ENCODE measurements at places on chromosomes 12 and 14. TPM values are rescaled to one million over a fixed set of nuclear protein-coding genes. Genes with fewer than 3 reads are reported as not detected.

- DNase-seq = no peak
Observed at GRCh38 chr14:23929136-23929535, 24.4 kb upstream of the DHRS4 start.

DNA sequence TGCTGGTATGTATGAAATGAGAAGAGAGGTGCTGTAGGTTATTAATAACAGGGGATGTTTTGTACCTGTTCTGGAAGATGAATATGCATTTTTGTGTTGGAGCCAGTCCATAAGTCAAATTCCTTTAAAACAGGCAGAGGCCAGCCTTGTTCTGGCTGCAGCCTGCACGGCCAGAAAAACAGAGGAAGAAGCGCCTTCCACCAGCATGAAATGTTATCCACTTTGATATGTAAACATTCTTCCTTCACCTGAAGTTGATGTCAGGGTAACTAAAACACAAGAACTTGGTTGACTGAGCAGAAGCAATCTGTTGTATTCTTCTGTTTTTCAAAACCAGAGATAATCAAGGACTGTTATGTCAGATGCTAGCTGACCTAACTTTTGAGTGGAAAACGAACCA lies 237.9 kb upstream of the PLEKHG7 start:
- no peak for DNase-seq

GRCh38 chr14:56310643-56311042 lies 192.4 kb downstream of the PELI2 start:
- DNase-seq = no peak

DNA sequence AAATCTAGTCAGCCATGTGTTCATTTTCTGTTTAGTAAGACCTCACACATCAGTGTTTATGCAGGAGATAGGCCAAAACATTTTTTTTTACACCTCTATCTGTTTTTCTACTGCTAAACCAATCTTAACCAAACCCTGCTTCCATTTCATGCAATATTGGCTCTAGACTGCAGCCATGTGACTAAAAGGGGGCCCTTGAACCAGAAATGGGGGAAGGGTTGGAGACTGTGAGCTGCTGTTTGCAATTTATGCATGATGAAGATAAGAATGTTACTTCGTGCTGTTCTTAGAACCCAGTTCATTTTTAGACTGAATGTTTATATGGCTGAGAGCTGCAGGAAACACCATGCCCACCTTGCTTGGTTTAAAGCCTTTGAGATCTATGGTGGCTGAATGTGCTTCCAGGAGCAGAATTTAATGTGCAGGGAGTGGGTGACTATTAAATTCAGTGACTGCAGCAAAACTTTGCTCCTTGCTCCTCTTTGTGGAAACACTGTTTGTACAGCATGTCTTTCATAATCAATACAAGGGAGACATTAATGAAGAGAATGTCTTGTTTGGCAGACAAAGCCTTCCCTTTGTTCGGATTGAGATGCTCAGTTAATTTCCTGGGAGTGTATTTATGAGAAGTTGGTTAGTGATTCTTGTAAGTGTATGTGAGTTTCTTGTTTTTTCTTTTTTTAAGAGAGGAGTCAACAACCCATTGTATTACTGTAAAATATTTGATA lies 53.6 kb downstream of the CHST11 start:
- DNase-seq = no peak

Gene PLCZ1
- not detected for total RNA-seq

- DNase-seq = no peak
Observed at GRCh38 chr12:121352682-121353018, 439 bp upstream of the ANAPC5 start.

Gene RPL10L
- total RNA-seq = not detected

DNA sequence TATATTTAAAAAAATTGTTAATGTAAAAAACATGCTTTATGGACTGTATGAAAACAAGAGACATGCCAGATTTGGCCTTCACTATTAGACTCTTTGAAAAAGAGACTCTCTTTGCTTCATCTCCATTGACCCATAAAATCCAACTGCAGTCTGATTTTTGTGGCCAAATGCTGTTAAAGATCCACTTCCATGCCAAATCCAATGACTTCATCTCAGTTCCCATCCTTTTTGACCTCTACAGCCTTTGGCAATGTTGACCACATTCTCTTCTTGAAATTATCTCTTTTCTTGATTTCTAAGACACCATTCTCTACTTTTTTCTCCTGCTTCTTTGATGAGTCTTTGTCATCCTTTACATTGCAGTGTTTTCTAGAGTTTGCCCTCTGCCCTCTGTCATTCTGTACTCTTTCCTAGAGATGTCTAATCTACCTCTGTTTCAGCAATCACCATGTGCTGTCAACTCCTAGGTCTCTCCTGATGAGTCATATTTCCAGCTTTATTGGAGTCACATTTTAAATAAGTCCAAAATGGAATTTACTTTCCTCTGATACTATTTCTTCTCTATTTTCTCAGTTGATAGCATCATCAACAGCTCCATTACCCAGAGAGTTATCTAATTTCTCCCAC lies 2.4 kb downstream of the TMPRSS12 start:
- DNase-seq = no peak

DNA sequence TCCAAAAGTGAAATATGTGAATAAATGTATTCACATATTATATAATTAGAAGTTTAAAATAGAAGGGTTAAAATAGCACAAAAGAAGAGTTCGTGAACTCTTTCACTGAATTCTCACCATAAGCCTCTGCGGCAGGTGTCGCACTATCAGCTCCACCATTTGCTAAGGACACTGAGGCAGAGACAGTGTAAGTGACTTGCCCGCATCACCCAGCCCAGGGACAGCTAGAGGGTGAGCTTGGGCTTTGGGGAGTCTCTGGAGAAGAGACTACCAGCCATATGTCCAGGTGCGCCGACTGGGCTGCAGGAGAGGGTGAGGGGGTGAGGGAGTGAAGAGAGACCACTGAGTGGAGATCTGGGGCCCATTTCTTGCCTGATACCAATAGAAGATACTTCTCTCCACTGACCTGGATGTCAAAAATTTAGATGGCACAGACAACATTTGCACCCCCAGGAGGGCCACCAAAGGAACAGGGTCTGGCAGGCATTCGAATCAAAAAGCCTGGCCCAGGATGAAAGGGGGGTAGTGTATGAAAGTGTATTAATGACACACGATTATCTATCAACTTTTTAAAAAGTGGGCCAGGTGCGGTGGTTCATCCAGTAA lies 28.5 kb downstream of the FAIM2 start:
- no peak for DNase-seq

DNA sequence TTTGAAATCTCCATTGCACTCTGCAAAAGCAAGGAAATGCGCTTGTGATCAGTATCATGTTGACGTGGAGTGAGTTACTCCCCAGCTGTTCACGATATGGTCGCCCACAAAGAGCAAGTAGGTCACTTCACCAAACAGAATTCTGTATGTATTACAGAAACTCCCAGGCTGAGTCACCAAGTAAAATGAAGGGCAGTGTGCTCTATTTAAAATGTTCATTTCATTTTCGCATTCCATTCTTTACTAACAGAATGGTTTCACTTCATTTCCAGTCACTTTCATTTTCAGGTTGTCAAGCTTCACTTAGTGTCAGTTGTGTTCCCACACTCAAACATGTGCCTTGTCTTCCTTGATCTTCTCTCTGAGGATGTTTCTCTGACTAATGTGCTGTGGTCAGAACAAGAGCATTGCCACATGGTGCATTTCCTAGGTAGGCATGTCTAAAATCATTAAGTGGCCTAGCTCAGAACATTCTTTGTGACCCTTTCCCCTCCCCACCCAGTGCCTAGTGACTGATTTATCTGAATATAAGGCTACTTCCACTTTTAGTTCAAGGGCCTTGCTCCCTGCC lies 391.2 kb downstream of the RAD51B start:
- DNase-seq = no peak

Gene CCDC197
- not detected for total RNA-seq

- no peak for DNase-seq
Observed at GRCh38 chr14:92551044-92551841, 37.7 kb downstream of the RIN3 start.

Gene BTG1
- total RNA-seq = 22.2 TPM

GRCh38 chr12:51528852-51529650 lies 62.0 kb upstream of the SCN8A start:
- no peak for DNase-seq

Gene ATN1
- total RNA-seq = 100 TPM

DNA sequence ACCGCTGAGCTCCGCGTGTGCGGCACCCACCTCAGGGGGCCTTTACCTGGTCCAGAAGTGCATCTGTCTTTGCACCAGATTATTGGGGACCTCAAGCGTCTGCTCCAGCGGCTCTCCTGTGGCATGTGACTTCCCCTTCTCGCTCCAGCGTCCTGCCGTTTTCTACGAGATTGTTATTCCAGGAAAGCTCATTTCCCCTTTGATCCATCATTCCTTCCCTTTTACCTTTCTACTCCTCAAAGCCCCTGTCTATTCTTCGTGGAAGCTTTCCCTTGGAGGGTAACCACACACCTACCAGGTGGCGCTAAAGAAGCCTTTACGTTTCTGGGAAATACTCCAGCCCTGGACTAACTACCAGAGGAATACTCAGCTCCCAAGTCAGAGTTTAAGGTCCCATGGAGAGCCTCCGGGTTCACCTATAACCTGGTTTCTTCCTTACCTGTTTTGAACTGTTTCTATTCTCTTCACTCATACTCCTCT lies 1.5 kb downstream of the FKBP4 start:
- DNase-seq = no peak

DNA sequence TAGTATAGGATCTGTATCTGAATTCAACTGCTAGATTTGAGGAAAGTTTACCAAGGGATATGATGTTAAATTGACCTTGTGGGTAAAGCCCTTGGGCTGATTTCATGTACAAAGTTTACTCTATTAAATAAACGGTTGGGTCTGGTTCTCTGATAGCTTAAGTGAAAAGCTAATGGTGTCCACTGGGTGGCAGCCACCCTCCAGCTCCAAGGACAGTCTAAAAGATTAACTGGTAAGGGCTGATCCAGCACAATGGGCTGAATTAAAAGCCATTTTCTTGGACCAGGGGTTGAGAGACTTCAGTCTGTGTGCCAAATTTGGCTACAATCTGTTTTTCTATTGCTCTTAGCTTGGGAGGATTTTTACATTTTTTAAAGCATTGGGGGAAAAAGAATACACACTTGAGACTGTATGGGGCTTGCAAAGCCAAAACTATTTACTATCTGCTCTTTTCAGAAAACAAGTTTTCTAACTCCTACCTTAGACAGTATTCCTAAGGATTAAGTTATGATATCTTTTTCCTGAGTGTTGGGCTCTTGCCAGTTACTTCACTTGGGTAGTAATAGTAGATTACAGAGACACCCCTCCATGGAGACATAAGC lies 116.5 kb downstream of the GPHN start:
- DNase-seq = peak; percentile 64

GRCh38 chr12:45582986-45583659 lies 146.4 kb upstream of the ARID2 start:
- DNase-seq = no peak

DNA sequence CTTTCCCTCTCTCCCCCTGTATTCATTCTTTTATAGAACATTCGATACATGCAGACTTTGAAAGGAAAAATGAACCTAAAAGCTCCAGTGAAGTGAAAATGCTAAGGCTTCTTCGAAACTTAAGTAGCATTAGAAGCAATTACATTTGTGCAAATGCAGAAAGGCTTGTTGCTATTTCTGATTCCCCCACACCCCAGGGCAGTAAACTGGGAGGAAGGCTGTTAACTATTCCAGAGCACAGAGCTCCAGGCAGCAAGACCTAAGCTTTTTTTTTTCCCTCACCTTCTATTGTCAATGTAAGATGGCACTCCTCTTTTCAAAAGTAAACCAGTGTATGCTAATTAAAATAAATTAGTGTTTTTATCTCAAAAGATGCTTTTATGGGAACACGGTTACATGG lies 448.9 kb upstream of the TBX3 start:
- DNase-seq = no peak

GRCh38 chr14:61876362-61877034 lies 114.3 kb downstream of the SNAPC1 start:
- DNase-seq = no peak

DNA sequence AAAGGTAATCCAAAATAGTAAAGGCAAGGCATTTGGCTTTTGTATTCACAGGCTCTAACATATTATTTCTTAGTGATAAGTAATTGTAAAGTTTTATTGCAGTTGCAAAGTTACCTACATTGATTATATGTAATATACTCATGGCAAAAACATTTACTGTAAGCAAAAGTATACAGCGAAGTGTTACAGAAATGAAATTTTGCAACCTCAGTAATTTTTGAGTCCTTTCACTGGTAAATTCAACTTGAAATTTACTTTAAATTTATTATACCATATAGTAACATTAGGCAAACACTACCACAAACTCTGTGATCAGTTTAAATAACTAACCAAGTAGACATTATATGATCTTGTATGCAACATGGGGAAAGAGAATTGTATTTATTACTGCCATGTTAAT lies 89.0 kb downstream of the CDK17 start:
- DNase-seq = no peak

Gene DNAL1
- 47.8 TPM for total RNA-seq

- DNase-seq = no peak
Observed at GRCh38 chr14:96408608-96409007, 16.7 kb downstream of the AK7 start.

GRCh38 chr12:66044731-66045130 lies 85.8 kb downstream of the LLPH start:
- DNase-seq = no peak

DNA sequence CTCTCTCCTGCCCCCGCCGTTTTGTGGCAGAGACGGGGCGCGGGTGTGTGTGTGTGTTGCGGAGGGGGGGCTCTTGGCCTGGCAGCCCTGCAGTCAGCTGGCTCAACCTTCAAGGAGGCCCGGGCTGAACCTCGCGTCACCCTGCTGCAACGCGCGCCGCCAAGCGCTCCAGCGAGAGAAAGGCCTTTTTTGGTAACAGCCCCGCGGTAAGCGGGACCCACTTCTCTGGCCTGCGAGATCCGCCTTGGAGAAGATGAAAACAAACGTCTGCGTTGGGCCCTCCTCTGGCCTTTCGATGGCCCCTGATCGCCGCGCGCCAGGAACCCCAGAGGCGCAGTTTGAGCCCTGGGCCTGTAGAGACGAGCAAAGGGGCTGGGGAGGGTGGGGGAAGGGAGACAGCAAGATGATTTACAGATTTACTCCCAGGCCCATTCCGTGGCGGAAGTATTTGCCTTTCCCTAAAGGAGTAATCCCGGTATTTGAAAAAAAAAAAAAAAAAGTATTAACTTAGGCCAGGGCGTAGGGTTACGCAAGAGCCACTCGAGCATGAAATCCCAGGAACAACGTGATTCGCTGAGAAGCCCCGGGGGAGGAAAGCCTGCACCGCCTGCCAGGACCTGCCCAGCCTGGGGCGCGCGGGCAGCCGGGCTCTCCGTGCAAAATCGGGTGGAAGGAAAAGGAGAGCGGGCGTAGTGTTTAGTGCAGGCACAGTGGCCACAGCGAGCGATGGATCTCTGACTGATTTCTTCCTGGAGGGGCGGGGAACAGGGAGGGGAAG lies 4.5 kb upstream of the IRF2BPL start:
- DNase-seq = peak; percentile 97

- peak; percentile 31 for DNase-seq
Observed at GRCh38 chr12:48997719-48998496, 1.3 kb downstream of the DDN start.

Gene KCNMB4
- 4.0 TPM for total RNA-seq

GRCh38 chr14:92486881-92487280 lies 26.7 kb upstream of the RIN3 start:
- no peak for DNase-seq

- DNase-seq = no peak
Observed at GRCh38 chr14:90336401-90336800, 4.7 kb upstream of the NRDE2 start.

Measured in thyroid gland (tissue), 4 donors.